ENCODE measurements at places on chromosomes 2 and 18.
A peak's percentile ranks its signal among the peaks of the same experiment; 100 is the strongest.

GRCh38 chr2:146412625-146413024, 1432.2 kb upstream of the ACVR2A start:
- DNase-seq, result peak; percentile 44

DNA sequence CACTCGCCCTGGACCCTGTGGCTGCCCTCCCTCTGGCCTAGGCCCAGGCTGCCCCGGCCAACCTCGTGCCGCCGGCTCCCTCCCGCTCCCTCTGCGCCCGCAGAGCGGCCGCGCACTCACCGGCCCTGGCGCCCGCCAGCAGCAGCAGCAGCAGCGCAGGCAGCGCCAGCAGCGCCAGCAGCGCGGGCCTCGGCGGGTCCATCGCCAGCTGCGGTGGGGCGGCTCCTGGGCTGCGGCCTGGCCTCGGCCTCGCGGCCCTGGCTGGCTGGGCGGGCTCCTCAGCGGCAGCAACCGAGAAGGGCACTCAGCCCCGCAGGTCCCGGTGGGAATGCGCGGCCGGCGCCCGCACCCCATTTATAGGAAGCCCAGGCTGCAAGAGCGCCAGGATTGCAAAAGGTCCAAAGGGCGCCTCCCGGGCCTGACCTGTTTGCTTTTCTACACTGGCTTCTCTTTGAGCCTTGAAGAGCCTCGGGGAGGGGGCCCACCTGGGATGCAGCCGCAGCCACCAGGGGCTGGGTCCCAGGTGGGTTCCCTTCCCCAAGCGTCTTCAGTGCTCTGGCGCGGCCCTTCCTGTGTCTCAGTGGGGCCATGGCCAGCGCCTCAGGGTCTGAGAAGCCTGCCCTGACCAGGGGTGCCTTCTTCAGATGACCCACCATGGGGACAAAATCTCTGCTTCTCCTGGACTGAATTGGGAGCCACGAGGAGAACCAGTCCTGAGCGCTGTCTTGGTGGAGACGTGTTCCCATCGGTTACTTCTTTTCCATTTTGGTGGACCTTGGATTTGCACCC, at the start of gene APOB:
TSS of gene APOB (minus strand) at position 330 of the 789 bp plus-strand sequence. CDS start at position 202, 128 bp downstream.
- DNase-seq, result no peak

DNA sequence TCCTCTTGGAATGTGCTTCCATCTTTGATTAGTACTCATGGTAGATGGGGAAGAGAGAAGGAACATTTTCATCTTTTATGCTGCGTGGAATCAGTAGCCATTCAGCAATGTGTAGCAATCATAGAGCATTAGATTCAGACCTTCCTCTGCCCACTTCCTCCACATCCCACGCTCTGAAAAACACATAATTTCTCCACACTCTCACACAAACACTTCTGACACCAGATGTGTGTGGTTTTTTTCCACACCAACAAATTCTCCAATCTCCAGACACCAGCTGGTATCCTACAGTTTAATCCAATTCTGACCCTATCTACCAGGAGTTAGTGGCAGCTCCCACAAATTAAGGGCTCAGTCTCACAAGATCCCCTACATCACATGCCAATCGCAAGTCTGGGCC, 103.3 kb downstream of the AOX1 start:
- DNase-seq, result no peak

- DNase-seq, result no peak
Observed at GRCh38 chr2:215961981-215962380, 51.4 kb downstream of the MREG start.

GRCh38 chr18:35458271-35458670, 39.5 kb downstream of the INO80C start:
- DNase-seq, result no peak

- peak; percentile 54 for DNase-seq
Observed at GRCh38 chr2:85669549-85669948, 1.6 kb upstream of the SFTPB start.

DNA sequence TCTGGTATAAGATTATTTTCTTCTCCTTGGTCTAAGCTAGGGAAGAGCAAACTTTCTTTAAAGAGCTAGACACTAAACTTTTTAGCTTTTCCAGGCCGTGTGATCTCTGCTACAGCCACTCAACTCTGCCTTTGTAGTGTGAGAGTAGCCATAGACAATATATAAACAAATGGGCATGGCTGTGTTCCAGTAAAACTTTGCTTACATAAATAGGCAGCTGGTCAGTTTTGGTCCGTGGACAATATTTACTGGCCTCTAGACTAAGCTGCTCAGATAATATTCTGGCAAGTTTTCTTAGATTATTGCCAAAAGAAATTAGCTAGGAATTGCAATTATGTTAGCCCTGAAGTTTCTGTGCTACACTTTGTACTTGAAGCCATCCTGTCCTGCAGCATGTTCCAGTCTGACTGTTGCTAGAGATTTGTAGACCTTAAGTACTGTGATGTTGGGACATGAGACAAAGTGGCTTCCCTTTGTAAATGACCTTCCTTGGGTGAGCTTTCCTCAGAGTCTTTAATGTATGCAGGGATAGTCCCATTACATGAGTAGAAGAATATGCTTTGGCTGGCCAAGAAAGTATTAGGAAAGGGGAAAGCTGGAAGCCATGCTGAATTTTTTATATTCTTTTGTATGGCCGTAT, 126.9 kb downstream of the SOX11 start:
- no peak for DNase-seq

DNA sequence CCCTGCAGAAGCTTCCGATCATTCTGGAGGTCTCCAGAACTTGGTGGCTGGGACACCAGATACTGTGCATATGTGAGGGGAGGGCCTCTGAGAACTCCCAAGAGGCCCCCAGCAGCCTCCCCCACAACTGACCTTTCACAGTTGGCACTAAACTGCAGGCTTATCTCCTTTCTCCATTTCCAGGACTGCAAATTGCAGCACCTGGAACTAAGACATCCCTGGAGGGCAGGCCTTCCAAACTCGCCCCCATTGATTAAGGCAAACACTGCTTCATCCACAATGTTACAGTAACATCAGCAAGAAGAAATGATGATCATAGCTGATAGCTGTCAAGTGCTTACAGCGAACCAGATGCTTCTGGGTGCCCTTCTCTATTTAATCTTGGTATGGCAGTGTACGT, 67.9 kb downstream of the TGOLN2 start:
- DNase-seq, result no peak

- no peak for DNase-seq
Observed at GRCh38 chr2:45233301-45233700, 224.0 kb upstream of the SIX2 start.

GRCh38 chr2:67977464-67977863, 85.3 kb downstream of the C1D start:
- no peak for DNase-seq

DNA sequence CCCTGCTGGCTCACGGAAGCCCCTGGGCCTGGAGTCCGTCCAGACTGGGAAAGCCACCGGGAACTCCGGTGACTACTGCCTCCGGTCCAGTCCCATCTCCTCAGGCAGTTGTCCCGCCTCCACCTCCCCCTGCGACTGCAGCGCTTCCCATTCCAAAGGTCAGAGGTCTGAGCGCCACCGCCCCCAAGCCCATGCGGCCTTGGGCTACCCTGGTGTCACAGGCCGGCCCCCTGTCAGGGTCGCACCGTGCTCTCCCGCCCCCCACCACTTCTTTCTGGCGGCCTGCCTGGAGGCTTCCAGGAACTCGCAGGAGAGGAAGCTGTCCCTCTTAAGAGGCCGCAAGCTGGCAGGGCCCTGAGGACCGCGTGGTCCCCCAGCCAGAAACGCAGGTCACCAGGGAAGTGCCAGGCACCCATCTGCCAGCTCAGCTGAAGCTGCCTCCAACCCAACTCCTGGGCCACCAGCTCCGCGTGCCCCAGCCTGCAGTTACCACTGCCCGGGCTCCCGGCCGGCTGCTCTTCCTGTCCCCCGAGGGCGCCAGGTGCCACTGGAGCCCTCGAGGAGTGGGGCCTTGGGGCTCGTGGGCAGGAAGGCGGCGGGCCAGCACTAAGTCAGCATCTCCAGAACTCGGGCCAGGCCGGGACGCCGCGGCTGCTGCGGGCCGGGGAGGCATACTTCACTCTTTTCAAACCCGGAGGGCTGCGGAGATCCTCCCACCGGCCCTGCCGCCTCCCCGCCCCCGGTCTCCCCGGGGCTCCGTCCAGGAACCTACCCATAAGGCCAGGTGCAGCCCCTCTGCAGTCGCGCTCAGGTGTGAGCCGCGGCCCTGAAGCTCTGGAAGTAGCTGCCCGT, 83.3 kb upstream of the POMC start:
- DNase-seq, result peak; percentile 74

GRCh38 chr2:75454241-75454620, 106.5 kb downstream of the EVA1A start:
- no peak for DNase-seq

All from RPMI8226 (cell line).